ENCODE measurements at places on chromosomes 12 and 14.

GRCh38 chr12:31900271-31900670 is 58.9 kb upstream of the RESF1 start:
- DNase-seq, result no peak

- no peak for DNase-seq
Measured at GRCh38 chr14:100332797-100333196, 9.7 kb downstream of the SLC25A47 start.

DNA sequence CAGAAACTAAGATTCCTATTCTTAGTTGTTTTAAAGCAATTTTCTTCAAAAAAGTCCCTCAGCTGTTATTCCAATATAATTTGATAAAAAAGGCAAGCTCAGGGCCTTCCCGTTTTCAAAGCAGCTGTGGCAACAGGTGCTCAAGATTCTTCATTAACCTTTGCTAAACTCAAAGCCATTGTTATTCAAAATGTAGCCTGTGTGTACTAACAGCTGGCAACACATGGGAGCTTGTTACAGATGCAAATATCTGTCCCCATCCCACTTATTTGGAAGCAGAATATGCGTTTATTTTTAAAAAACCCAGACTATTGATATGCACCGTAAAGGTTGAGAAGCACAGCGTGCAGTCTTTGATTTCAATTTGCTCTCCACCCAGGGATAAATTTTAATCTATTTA is 210.4 kb upstream of the SYT10 start:
- no peak for DNase-seq

- no peak for DNase-seq
Measured at GRCh38 chr14:69682621-69683263, 71.3 kb downstream of the SUSD6 start.

DNA sequence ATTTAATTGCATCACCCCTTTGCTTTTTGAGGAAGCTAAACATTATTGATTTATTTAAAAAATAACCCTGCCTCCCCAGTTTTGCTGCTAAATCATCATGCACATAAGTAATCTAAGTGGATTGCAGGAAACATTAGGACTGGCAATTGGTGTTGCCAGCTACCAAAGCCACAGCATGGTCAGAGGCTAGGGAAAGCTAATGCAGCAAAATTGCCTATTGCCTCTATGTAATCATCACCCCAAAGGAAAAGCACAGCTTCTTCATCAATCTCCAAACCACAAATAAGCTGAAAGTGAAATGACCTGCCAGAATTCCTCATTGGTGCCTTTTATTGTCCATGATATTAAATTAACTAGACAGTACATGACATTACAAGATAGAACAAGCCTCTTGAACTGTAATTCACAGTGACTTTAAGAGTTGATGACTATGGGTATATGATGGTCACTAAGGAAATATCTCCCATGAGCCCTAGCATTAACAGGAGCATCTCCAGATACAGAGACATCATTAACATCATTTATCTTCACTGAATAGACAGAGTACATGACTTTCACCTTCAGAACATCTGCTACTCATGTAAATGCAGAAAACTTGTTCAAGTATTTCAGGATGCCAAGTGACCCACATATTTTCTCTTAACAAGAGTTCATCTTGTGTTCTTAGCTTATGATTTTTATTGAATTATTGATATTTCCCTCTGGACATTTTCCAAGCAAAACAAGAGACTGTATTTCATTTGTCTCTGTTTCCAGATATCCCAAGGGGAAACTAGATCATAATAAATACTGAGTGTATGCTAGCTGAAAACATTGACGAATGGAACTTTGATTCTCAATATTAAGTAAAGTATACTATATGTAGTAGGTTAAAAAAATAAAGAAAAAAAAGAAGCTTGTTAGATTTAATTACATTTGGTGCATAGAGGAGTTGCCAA is 29.4 kb downstream of the PTPRR start:
- DNase-seq, result no peak
